ENCODE measurements at places on chromosomes 1 and 21. TPM values are rescaled to one million over a fixed set of nuclear protein-coding genes. Genes with fewer than 3 reads are reported as not detected.
A peak's percentile ranks its signal among the peaks of the same experiment; 100 is the strongest.

Gene RALGPS2
- total RNA-seq, result 31.2 TPM

Gene BRDT
- 0.19 TPM for total RNA-seq

DNA sequence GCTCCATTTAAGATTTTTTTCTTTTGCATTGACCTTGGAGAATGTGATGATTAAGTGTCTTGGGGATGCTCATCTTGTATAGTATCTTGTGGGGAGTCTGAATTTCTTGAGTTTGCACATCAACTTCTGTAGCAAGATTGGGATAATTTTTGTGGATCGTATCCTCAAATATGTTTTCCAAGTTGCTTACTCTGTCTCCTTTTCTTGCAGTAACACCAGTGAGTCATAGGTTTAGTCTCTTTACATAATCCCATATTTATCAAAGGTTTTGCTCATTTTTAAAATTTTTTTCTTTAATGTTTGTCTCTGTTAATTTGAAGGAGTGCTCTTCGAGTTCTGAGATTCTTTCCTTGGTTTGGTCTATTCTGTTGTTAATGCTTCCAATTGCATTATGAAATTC is 41.7 kb upstream of the ANGPTL1 start:
- no peaks in the 10 kb centered on the region for H3K36me3 ChIP-seq
- H3K4me1 ChIP-seq, result no peaks in the 10 kb centered on the region
- H3K27me3 ChIP-seq, result no peaks in the 10 kb centered on the region
- no peak for DNase-seq
- H3K4me3 ChIP-seq, result no peak overlapping the region

DNA sequence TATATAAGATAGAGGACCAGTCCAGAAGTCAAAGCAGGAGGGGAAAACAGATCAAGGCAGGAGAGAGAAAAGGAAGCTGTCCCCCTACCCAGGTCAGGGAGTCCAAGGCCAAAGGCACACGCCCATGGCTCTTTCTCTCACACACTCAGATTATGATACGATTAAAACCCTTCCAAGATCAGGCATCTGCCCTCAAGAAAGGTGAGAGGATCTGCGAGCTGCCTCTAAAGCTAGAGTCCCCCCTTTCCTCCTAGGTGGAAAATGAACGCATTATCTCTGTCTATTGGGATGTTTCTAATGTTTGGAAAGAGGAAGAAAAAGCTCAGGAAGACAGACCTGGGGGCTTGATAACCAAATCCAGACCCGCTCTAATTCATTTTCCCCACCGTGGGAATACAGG is 7.6 kb downstream of the PAFAH2 start:
- no peak overlapping the region for H3K4me3 ChIP-seq
- no peaks in the 10 kb centered on the region for H3K27me3 ChIP-seq
- no peaks in the 10 kb centered on the region for H3K4me1 ChIP-seq
- H3K27ac ChIP-seq, result no peak overlapping the region
- no peaks in the 10 kb centered on the region for H3K36me3 ChIP-seq

DNA sequence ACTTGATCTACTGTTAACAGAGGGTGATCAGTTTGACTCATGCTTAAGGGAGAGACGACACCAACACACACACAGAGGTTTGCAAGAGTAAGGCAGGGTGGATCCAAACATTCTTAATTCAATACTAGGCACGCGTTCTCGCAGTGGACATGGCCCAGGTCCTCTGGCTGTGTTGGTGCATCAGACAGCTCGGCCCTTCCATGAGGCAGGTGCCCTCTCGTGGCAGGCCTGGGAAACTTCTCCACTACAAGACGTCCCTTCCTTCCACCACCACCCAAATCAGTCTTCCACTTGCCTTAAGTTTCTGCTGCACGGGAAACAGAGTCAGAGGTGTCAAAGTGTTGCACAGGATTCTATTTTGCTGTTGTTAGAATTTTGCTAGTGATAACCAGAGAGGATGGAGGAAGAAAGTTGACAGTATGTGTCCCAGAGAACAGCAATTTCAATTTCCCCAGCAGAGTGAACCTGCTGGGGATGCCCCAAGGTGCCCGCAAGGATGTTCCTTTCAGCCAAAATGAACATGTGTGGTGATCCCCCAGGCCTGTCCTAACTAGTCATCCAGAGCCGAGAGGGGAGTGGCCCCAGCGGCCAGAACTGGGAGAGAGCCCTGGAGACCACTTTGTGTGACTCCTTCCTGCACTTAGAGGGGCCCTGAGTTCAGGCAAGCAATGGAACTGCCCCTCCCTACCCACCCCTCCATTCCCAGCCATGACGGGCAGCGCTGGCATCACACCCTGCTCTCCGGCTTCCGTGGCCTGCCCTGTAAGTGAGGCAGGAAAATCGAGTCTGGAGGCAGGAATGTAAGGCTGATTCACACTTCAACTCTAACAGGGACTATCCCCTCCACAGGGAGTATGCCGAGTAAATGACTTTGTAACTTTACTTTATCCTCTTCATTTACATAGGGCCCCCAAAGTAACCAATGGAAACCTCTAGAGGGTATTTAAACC is 34.8 kb downstream of the MX1 start:
- H3K36me3 ChIP-seq, result no peaks in the 10 kb centered on the region
- no peak overlapping the region for H3K27ac ChIP-seq
- no peaks in the 10 kb centered on the region for H3K27me3 ChIP-seq
- no peak overlapping the region for H3K4me3 ChIP-seq
- no peaks in the 10 kb centered on the region for H3K4me1 ChIP-seq

- no peaks in the 10 kb centered on the region for H3K27me3 ChIP-seq
- peaks cover 9% of the 10 kb centered on the region for H3K36me3 ChIP-seq
- no peak for DNase-seq
- no peak overlapping the region for H3K4me3 ChIP-seq
- peaks cover 37% of the 10 kb centered on the region for H3K4me1 ChIP-seq
These were observed 5.7 kb upstream of the ATP13A2 start for GRCh38 chr1:17017435-17017834.

DNA sequence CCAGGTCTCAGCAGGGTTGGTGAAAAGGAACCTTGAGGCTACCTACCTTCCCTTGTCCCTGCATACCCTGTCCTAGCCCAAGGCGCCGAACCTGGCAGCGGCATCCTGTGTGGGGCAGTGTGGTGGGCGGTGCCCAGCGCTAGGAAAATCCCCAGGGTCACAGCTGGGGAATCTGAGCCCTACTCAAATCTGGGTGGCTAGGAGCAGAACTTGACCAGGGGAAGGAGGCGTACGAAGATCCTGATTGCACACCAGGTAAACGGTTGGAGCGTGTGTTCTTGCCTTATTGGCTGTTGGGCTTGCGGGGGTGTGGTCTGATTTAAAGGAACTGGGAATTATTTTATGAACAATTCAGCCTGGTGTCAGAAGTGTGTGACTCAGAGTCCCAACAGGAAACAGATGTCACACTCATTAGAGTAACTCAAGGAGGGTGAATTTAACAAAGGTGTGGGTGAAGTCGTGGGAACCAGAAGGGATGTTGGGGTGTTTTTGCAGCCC is 118.6 kb downstream of the LRIG2 start:
- H3K36me3 ChIP-seq, result no peaks in the 10 kb centered on the region
- H3K27me3 ChIP-seq, result no peaks in the 10 kb centered on the region
- no peak overlapping the region for H3K27ac ChIP-seq
- H3K4me1 ChIP-seq, result peaks cover 4% of the 10 kb centered on the region
- no peak for DNase-seq

- peak overlapping the region; percentile 60 for H3K4me3 ChIP-seq
- H3K36me3 ChIP-seq, result no peaks in the 10 kb centered on the region
- H3K27me3 ChIP-seq, result peaks cover 29% of the 10 kb centered on the region
- peaks cover 33% of the 10 kb centered on the region for H3K4me1 ChIP-seq
- no peak overlapping the region for H3K27ac ChIP-seq
These were observed 70.1 kb upstream of the CASZ1 start for GRCh38 chr1:10866321-10867093.

DNA sequence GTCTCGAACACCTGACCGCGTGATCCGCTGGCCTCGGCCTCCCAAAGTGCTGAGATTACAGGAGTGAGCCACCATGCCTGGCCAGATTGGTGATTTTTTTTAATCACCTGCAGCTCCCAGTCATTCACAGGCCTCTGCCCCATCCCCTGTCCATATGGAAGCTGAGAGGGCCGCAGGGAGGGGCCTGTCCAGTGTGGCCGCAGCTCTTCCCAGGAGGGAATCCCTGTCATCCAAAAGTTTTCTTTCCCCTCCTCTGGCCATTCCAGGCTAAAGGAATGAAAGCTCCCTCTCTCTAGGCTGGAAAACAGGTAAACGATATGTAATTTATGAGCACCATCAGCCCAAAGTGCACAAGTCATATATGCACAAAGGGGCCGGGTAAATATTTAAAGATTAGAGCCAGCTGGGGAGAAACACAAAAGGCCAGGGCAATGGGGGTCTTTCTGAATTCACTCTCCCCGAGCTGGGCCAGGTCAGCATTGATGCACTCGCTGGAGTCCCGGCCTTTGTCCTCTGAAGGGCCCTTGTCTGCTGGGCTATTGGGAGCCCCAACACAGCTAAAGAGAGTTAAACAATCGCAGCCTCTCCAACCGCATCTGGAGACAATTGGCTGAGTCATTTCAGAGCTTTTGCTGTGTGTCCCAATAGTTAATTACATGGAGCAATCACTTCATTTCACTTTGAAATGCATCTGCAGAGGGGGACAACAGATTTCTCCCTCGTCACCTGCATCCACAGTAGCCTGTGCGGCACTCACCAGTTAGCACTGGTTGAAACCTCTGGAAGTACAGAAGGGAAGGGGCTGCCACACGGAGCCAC is 3.8 kb upstream of the HES3 start:
- H3K4me1 ChIP-seq, result peaks cover 41% of the 10 kb centered on the region
- H3K4me3 ChIP-seq, result peak overlapping the region; percentile 83
- peaks cover 23% of the 10 kb centered on the region for H3K27me3 ChIP-seq
- no peaks in the 10 kb centered on the region for H3K36me3 ChIP-seq
- H3K27ac ChIP-seq, result peak overlapping the region; percentile 97

DNA sequence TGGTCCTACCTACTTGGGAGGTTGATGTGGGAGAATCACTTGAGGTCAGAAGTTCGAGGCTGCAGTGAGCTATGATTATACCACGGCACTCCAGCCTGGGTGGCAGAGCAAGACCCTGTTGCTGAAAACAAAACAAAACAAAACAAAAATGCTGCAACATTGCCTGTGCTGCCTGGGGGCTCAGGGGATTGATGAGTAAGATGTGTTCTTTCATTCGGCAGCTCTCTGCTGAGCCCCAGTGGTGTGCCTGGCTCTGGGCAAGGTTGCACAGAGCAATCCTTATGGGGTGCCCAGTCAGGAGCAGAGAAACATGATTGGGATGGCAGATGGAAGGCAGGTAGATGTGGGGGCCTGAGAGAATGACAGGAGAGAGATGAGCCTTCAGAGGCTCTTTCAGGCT is 28.6 kb upstream of the KDM4A start:
- H3K36me3 ChIP-seq, result peaks cover 13% of the 10 kb centered on the region
- no peak for DNase-seq
- H3K4me1 ChIP-seq, result no peaks in the 10 kb centered on the region

Data from GM23338 (cell line).